ENCODE measurements at places on chromosomes 2 and 18.

DNA sequence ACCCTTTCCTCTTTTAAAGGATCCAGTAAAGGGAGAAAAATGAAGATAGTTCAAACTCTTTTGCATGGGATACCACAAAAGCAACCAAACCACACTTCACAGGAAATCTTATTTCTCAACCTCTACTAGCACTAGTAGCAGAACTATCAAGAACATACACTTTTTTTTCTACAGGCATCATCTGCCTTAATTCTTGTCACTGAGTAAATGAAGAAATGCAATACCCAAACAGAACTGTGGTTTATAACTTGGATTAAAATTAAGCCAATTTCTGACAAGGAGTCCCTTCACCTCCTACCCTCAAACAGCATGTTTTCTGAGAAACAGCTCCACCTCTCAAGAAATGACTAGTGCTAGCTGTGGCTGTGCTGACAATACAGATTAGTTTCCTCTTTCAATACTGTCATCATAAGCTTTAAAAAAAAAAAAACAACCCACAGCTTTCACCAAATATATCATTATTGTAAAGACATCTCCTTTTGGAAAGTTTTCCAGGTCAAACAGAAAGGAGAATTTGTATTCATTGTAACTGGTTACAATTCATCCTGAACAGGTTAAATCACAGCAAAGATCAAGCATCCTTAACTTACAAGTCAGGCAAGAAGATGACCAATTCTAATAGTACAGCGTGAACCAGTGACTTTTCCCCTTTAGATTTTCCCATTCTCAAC is 44.4 kb downstream of the PTPN2 start:
- peak; percentile 84 for DNase-seq

DNA sequence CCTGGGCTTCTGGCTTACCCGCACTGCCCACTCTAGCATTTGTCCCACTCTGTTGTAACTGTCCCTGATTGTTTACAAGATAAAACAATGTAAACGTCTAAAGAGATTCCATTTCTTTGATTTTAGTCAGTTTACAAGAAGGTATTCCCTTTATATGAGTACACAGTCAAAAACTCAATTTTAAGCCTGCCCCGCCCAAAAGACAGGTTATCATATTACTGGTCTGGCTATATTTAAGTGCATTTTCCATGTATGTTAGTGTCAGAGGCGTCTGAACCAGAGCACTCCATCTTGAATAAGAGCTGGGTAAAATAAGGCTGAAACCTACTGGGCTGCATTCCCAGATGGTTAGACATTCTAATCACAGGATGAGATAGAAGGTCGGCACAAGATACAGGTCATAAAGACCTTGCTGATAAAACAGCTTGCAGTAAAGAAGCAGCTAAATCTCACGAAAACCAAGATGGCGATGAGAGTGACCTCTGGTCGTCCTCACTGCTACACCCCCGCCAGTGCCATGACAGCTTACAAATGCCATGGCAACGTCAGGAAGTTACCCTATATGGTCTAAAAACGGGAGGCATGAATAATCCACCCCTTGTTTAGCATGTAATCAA is 15.0 kb downstream of the GPR45 start:
- DNase-seq = no peak

- DNase-seq = no peak
These were observed 130.6 kb downstream of the ATP9B start for GRCh38 chr18:79199691-79200374.

GRCh38 chr18:58048081-58048642 is 4.1 kb downstream of the NEDD4L start:
- no peak for DNase-seq

- no peak for DNase-seq
These were observed 197.5 kb downstream of the LTBP1 start for GRCh38 chr2:33144243-33144642.

- no peak for DNase-seq
These were observed 179.0 kb downstream of the PDE1A start for GRCh38 chr2:182247831-182248230.

DNA sequence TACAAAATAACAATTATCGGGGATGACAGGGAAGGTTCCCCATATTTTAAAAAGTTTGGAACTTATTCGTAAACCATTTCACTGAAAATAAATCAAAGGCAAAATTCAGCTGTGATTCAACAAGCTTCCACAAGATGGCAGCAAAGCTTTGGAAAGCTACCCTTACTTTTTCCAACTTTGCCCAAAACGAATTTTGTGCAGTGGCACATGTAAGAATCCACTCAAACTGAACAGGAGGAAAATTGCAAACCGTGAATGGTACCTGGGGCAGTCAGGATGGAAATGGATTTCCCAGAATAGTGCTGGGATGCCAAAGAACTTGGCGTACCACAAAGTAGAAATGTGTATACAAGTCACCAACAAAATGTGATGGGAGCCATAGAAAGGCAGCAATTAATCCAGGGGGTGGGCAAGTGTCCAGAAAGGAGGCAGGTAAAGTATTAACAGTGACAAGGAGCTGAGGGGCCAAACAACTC is 10.7 kb downstream of the RPL31 start:
- peak; percentile 41 for DNase-seq

DNA sequence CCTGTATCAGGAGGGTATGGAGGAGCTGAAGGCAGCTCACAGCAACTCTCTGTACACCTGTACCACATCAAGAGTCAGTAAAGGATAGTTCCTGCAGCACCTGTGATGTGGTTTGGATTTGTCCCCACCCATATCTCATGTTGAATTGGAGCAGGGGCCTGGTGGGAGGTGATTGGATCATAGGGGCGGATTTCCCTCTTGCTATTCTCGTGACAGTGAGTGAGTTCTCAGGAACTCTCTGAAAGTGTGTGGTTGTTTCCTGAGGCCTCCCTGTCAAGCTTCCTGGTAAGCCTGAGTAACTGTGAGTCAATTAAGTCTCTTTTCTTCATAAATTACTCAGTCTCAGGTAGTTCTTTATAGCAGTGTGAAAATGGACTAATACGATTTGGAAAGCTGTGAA is 28.9 kb downstream of the OSBPL1A start:
- DNase-seq = no peak

DNA sequence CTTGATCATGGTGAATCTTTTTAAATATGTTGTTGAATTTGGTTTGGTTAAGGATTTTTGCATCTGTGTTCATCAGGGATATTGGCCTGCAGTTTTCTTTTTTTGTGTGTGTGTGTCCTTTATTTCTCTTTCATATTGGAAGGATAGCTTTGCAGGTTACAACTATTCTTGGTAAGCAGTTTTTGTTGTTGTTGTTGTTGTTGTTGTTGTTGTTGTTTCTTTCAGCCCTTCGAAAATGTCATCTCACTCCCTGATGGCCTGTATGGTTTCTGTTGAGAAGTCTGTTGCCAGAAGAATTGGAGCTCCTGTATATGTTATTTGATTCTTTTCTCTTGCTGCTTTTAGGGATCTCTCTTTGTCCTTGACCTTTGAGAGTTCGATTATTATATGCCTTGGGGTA is 74.8 kb downstream of the SEMA4F start:
- DNase-seq = no peak

DNA sequence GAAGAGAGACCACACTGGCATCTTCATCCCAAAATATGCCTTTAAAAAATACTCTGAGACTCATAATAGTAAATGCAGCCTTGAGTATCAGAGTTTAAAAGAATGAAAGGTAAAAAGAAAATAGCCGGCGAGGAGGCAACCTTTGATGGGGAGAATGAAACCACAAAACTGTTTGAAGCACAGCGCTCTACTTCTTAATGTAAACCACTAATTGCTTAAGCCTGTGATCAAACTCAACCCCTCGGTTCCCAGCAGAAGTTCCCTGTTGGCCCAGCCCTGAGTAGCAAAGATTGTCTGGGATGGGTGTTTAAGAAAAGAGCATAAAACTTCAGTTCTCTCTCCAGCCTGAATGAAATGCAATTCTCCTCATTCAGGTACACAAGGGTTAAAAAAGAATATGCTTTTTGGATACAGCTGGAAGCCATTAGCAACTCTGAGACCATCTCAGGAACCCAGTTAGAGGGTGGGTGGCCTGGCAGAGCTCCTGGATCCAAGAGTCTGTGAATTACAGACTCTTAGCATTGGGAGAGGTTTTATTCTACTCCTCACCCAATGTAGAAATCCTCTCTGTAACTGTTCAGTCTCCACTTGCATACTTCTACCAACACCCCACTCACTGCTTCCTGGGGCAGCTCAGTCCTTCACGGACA is 44.8 kb downstream of the VIT start:
- no peak for DNase-seq

DNA sequence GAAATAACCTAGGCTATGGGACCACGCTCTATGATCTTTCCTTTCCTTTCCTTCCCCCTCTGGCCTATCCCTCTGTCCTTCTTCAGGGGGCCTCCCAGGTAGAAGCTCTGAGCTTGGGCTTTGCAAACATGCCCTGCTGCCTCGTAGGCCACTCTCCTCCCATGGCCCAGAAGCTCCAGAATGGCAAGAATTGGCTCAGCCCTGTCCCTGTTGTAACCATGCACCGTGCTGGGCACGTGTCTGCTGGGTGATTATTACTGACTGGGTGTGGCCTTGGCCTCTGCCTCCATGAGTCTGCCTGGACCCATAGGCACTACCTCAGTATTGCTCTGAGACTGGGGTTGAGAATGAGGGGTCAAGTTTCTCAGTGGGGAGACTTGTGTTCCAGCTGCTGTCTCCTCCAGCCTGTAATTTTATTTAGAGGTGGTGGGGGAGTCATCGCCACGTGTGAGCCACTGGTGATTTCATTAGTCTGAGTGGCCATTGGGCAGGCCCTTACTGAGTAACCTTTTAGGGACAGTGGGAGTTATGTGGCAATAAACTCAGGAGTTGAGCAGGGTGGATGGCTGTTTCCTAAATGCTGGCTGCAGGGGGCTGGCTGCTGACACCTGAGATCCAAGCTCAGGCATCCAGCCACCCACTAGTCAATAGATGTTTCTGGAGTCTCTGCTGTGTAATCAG is 157.9 kb downstream of the CLIP4 start:
- no peak for DNase-seq

DNA sequence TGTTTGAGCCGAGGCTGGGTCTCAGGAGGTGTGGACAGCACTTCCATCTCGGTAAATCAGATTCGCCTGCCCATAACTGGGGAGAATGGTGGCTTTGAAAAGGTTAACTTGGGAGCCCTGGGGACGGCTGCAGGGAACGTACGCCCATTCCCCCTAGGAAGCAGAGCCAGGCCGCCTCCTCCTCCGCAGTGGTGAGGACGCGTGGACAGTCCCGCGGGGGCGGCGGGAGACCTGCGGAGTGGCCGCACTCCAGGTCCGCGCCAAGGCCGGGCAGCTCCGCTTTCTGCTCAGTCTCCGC is 845 bp upstream of the MYCN start:
- no peak for DNase-seq

GRCh38 chr2:25375371-25375988 is 33.8 kb upstream of the DNMT3A start:
- no peak for DNase-seq

DNA sequence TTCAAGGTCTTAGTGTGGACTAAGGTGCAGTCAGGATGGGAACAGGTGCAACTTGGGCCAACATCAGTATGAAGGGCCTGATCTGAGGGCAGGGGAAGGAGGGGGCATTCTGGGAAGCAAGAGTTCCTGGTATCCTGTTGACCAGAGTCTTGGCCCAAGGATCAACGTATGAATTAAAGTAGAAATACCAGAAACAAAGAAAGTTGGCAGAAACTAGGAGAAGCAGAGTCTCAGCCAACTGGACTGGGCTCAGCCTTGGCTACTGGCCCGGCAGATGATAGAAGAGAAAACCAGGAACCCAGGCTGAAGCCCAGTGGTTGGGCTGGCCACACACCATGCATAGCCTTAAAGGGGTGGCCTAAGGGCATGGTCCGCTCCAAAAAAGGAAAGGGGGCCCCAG is 2.3 kb downstream of the CETN1 start:
- DNase-seq = no peak

DNA sequence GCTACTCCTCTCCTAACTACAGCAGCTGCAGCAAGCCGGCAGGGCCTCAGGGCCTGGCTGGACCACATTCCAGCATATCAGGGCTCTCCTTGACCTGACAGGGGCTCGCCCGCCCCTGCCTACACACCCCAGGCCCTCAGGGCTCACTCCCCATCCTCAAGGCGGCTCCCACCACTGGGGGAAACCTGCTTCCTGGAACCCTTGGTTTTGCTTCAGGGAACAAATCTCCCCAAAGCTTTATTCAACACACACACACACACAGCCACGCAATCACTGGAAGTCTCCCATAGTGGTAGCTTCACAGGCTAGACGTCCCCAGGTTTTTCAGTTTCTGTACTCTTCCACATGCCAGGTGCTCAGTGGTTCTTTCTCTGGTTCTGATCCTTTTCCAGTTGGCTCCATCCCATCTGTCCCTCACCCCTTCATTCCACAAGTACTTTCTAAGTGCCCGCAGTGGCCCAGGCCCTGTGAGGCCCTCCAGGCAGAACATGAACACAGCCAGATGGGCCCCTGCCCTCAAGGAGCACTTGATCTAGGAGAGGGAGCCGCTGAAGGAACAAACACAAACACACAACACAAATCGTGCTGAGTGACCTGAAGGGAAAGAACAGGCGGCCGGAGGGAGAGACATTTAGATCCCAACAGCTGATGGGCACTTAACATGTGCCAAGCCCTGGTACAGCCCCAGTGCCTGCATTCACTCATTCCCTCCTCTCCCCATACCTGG is 51.1 kb downstream of the TNS1 start:
- no peak for DNase-seq

DNA sequence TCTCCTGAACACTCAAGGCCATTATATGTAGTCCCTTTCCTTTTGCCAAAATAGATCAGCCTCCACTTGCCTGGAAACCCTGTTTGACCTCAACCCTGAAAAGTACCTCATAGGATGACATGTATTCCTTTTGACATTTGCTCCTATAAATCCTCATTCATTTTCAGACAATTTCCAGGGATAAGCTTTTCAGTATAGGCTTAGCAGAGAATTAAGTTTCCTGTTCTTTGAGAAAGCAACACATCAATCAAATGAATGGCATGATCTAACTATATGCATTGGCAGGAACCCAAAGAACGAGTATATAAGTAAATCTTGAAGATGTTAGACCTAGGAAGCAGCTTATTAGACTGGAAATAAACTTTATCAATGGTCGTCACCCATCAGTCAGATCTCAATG is 483.0 kb downstream of the CCDC85A start:
- DNase-seq = no peak

DNA sequence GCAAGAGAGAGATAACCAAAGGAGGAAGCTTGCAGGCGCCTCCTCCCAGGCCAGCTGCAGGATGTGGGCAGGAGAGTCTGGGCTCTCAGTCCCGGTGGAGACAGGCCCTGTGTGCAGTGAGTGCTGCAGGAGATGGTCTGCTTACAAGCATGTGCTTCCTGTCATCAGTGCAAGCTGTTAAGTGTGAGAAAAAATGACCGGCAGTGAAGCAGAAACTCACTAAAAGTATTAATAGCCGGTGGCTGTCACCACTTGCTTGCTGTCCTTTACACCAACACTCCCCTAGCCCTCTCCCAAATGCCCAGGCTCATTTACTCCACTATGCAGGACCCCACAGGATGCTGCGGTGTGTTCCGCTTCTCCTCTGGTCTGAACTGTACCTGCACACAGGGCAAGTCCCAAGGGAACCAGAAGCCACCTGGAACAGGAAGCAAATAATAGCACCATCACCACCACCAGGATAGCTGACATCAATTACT is 435.6 kb upstream of the HS6ST1 start:
- DNase-seq = peak; percentile 23

- no peak for DNase-seq
These were observed 202.7 kb downstream of the CYP26B1 start for GRCh38 chr2:71944806-71945602.

- DNase-seq = no peak
These were observed 61.4 kb downstream of the GPR39 start for GRCh38 chr2:132477962-132478361.
